ENCODE measurements at places on chromosomes 3 and 15.

DNA sequence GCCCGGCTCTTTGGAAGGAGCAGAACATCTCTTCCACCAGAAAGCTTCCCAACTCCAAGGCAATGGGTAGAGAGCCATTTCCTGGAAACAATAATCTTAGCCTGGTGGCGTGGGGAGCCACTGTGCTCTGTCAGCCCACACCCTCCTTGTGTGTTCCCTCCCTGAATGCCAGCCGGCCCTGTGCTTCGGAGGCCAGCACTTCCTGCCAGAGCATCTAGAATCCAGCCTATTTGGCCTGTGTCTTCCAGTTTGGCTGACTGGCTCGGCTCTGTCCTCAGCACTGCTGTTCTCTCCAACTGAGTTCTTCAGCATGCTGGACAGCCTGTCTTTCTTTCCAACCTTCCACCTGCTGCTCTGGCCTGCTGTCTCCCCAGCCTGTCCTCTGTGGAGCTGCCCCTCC, 349.3 kb downstream of the MFSD1 start:
- DNase-seq = no peak

DNA sequence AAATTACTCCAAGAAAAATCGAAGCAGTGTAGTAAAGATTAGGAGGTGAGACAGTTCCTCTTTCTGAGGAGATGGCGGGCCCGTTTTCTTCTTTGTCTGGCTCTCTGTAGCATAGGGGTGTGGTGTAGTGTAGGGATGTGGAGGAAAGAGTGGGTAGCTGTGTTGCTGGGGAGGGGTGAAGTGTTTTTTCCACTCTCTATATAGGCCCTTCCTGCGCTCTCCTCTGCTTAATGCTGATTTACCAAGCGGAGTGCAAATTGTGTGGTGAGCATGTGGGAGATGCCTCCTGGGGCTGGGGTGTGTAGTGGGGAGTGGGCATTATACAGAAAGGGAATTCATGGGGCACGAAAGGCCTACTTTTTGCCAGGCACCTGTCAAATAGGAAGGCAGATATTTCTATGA, 94.9 kb downstream of the ST6GAL1 start:
- DNase-seq = no peak

DNA sequence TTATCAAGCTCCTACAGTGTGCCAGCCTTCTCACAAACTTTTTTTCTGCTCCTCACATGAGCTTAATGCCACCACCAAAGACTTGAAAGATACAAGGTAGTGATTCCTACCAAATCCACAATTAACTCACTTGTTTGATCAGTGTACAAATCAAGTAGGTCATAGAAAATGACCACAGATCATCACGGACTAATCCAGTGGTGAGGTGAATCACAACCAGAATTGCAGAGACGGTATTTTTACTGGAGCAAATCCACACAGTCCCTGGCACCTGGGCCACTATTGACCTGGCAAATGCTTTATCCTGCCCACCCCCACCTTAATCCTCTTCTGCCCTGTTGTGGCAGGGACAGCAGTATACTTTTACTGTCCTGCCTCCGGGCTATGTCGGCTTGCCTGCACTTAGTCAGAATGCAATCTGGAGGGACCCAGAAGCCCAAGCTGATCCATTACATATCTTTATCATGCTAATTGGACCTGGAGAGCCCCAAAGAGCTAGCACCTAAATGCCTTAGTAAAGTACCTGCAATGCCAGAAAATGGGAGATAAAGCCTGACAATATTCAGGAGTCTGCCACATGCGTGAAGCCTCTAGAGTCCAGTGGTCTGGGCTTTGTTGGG, 83.9 kb upstream of the CDV3 start:
- DNase-seq = no peak

GRCh38 chr3:155512867-155513261, 219.4 kb upstream of the STRIT1 start:
- no peak for DNase-seq

GRCh38 chr3:100104442-100104798, 9.9 kb downstream of the FILIP1L start:
- DNase-seq = no peak
